ENCODE measurements at places on chromosomes 7 and 10.

DNA sequence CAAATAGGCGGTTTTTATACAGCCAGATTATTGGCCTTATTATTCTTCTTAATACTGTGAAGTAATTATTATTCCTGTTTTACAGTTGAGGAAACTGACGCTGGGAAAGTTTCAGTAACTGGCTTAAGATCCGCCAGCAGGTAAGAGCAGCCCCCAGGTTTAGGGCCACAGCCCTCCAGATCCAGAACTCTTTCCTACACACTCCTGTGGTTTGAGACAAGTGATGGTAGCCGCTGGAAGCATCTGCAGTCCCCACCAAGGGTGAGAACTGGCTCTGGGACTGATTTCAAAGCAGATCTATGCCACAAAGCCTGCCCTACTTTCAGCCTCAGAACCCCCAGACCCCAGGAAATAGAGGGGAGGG, 3.0 kb upstream of the UNC5B start:
- DNase-seq: no peak

GRCh38 chr7:47283497-47284131, 298.3 kb downstream of the TNS3 start:
- DNase-seq: no peak

DNA sequence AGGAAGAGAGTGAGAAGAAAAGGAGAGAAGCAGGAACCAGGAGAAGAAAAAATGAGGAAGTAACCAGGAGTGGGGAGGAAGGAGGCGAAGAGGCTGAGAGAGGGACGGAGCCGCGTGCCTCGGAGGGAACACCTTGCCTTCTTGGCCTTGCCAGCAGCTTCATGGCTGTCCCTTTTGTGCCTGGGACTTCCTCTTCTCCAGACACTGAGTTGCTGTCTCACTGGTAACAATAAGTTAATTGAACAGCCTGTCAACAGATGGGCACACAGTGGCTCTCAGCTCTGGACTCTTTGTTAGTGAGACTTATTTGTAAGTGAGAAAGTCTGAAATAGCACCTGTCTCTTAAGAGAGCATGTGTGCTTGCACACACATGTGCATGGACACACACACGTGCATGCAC, 83.2 kb downstream of the GATA3 start:
- no peak for DNase-seq

GRCh38 chr10:3773460-3774017, 11.5 kb downstream of the KLF6 start:
- no peak for DNase-seq

- DNase-seq: no peak
Measured at GRCh38 chr10:14712991-14713424, 61.7 kb downstream of the FAM107B start.

- no peak for DNase-seq
Measured at GRCh38 chr10:45398595-45398994, 24.6 kb downstream of the ALOX5 start.

DNA sequence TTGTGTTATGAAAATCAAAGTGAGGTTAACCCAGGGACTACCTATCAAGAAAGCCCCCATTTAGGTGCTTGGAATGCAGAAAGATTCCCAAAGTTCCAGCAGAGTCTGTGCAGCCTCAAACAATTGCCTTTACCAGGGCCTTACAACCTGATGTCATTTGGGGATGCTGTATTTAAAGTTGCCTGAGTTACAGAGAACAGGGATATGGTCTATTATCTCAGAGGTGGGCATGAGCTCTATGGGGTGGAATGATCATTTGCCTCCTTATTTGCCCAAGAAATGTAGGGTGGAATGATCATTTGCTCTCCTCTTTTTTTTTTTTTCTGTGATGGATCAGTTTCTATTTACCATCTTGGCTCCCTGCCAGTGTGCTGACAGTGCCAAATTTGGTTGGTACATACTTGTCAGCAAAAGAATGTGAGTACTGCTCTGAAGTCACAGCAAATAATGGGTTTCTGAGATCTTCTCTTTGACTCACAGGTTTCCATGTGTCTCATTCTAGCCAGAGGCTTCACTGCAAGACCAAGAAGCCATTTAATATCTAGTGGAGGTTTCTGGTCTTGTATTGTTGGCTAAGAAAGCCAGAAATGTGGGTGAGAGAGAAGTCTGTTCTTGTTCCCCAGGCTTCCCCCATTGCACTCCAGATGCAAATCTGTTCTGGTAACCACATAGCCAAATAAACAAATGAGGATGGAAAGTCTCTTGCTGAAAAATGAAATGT, 45.5 kb upstream of the ZNRF2 start:
- DNase-seq: peak; percentile 7

DNA sequence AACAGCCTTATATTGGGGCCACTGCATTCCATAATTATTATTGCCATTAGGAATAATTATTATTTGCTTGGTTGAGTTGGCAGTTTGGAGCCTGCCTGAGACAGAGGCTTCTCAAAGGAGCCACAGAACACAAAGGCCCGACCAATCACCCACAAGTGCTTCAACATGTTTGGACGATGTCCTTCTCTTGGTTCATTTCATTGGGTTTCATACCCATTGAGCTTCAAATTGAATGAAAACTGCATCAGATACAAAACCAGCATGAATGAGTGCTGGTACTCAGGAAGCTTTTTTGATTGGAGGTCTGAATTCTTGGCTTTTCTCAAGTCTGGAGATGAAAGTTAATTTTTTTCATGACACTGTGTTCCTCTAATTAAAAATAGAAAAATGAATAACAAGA, 168.3 kb downstream of the CREB5 start:
- no peak for DNase-seq

- no peak for DNase-seq
Measured at GRCh38 chr7:76386691-76387260, 22.7 kb downstream of the SSC4D start.

DNA sequence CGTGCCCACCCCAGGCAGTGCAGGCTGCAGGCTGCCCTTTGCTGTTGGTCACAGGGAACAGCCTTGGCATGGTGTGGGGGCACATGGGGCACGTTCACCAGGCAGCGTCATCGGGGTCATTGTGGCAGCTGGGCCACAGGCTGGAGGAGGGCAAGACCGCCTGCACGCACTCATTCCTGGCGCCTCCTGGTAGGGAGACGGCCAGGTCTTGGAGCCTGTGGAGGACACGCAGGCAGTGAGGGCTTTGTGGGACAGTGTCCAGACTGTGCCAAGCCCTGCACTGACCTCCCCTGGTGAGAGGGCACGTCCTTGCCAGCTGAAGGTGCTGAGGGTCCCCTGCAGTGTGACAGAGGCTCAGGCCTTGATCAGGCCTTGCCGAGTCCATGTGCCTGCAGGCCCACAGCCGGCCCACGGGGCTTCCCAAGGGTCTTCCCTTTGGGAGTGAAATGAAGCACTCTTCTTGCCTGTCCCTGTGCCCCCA, 76.4 kb downstream of the NKX6-2 start:
- DNase-seq: no peak

DNA sequence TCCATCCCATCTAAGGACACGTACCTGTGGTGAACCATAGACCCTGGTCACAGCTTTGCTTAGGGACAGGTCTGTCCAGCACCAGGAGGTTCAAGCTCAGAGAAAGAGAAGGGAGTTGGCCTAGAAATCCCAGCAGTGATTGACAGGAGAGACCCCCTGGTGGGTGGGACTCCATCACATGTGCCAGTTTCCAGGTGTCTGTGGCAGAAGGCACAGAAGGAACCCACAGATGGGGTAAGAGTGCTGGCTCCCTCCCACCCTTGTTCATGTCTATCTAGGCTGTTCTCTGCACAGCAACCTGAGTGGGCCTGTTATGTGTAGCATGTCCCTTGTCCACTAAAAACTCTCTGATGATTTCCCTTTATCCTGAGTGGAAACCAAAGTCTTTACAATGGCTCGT, 54.0 kb upstream of the GRB10 start:
- DNase-seq: no peak

DNA sequence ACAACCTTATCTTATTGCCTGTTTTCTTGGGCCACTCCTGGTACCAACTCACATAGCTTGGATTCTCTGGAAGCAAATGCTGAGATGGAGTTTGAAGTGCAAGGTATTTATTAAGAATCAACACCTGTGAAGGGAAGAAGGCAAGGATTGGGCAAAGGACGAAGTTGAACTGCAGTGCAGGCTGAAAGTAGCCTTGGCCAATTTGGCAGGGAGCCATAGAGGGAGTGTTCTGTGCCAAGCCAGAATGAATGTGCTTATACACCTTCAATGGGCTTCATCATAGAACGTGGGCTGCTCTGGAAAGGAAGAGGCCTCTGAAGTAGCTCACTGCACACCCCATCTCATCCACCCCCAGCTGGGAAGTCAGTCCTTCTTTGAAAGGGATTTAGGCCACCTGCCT, 79.8 kb upstream of the IFRD1 start:
- peak; percentile 11 for DNase-seq

DNA sequence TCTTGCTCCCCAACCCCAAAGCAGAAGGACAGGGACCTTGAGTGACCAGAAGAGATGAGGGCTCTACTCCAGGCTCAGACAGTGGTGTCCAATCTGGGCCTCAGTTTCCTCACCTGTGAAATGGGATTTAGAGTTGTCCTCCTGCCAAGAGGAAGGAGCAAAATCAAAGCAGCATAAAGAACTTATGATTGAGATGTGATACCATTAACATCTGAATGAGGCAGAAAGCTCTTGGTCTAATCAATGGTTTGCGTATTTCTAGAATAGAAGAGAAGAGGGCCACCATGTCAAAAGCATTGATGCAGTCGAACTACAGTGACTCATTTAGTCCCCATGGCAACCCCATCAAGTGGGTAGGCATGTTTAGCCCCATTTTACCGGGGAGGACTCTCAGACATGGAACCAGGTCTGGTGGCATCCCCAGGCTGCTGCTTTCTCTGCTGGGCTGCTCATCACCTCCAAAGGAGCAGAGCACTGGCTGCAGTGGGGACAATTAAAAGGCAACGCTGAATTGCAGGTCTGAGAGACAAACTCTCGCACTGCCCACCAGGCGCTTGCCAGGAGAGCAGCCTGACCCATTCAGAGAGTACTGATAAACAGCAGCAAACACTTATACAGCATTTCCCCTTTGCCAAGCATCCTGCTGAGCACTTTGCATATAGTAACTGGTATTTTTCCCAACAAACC, 175.9 kb downstream of the NEURL1 start:
- DNase-seq: no peak

- no peak for DNase-seq
Measured at GRCh38 chr10:108791794-108792474, 1131.4 kb downstream of the XPNPEP1 start.

DNA sequence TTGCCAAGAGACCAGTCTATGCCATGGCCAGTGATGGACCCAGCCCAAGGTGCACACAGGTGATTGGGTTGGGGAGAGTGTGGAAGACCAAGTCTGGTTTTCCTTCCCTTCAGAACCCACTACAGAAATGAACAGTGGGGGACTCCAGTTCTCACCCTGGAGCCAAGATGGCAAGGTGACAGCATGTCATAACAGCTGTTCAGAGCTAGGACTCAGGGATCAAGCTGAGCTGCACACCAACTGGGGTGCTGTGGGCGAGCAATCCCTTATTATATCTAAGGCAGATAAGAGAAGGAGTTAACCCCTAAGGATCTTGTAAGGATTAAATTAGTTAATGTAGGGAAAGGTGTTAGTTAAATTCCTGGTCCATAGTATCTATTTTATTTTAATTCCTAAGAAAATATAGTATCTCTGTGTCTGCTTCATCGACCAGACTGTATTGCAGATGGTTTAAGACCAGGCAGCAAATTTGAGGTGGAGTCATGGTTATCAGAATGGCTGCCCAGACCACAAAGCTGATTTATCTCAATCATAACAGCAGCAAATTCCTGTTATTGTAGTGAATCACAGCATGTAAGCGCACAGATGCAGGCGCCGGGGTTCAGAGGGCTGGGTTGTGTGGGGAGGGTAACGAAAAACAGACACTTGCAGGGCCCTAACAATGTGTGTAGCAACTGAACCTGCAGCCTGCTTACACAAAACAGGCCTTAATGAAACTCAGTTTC, 208.7 kb upstream of the ZNF32 start:
- DNase-seq: peak; percentile 98

DNA sequence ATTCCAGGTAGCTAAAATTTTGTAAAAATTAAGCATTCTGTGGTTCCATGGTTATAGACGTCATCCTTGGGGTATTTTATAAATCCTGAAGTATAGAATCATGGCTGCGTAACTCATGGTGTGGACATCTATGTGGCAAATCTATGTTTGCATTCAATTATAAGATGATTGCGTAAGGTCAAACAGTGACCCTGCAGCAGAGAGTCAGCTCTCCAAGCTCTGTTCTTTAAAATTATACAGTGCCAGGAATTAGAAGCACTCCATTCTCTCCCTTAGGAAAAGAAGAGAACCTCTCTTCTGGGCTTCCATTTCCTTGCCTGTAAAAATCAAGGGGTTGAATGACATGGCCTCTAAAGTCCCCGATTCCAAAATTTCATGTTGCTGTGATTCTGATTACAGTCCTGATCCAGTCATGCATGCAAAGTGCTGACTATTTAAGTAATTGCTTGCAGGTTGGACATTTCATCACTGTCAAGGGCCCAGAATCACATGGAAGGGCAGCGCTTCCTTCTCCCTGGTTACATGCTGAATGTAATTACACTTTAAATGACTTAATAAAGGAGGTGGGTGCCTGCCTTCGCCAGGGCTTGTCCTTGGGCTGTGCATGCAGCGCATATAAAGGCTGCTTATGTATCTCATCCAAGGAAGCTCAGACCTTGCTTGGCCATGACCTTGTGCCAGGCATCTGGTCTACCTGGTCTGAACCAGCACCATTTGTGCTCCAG, 550.7 kb downstream of the TYW1 start:
- no peak for DNase-seq

DNA sequence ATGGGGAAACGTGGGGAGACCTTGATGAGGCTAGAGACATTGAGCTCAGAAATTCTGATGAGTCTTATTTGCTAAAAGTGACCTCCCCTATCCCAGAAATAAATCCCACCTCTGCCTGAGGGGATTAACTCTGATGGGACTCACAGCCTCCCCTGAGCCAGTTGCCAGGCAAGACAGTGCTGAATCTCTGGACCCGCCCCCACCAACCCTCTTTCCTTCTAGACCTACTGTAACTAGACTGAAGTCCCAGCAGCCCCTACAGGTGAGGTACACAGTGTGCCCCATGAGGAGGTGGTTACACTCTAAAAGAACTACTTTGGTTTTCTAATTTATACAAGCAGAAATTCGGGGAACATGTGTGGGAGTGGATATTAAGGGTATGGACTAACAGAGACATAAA, 42.9 kb downstream of the PTPRE start:
- no peak for DNase-seq

GRCh38 chr7:36045326-36045725, 107.7 kb upstream of the EEPD1 start:
- DNase-seq: peak; percentile 51

GRCh38 chr10:69345402-69345801, 67.1 kb downstream of the HK1 start:
- no peak for DNase-seq

Data from endothelial cell of umbilical vein (primary cell).